ENCODE measurements at places on chromosomes 2 and 18.

GRCh38 chr18:64202863-64203262, 54.0 kb upstream of the LINC00305 start:
- no peak for DNase-seq

DNA sequence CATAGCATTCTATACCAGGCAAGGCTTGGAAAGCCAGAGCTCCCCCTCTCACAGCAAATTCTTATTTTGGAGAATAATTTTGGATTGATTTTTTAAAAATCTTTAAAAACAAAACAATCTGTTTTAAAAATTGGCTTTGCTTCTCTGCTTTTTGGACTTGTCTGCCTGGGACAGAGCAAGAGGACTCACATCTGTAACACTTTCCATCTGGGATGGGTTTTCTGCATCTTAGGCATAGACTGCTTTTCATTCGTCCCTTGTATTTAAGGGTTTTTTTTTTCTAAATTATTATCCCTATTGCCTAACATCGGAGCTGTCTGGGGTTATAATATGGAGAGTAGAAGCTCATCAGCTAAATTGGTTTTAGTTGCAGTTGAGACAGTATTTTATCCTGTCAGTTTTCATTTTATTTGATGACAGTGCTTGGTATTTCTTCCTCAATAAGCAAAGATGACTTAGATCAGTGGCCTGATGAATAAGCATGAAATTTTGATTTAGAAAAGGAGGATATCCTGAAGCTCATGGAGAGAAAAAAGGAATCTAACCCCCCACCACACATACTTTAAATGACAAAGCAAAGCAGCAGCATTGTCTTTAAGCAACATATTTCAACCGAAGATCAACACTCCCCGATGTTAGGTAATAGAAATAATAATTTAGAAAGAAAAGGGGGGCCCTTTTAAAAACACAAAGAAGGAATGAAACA, 2.3 kb upstream of the FZD7 start:
- no peak for DNase-seq

DNA sequence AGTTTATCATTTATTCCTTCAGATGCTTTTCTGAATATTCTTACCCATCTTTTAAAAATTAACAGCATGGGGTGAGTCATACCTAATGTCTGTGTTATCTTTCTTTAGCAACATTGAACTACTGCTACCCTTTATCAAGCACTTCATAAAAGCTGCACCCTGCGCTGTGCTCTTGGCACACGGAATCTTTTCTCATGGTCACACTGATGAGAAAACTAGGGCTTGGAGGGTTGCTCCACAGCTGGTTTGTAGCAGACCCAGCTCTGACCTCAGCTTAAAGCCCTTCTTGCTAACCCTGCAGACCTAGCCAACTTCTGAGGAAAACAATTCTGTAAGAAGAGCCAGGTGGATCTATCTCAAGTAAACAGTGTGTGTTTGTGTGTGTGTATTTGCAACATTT, 106.3 kb downstream of the RNF144A start:
- DNase-seq = no peak

DNA sequence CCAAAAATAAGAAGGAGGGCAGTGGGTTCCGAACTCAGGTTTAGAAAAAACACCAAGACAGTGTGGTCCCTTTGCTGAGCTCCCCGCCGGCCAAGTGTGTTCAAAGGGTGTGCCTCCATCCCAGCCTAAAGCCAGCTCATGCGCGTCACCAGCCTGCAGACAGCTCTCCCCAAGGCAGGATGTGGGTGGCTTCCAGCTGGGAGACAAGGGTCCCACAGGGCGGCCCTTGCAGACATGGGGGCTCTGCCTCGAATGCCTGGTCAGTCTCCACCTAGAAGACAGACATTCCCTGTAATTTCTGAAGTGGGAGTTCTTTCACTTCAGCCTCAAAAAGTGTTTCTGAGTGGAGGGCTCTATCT, 135.8 kb upstream of the GPC1 start:
- DNase-seq = no peak

DNA sequence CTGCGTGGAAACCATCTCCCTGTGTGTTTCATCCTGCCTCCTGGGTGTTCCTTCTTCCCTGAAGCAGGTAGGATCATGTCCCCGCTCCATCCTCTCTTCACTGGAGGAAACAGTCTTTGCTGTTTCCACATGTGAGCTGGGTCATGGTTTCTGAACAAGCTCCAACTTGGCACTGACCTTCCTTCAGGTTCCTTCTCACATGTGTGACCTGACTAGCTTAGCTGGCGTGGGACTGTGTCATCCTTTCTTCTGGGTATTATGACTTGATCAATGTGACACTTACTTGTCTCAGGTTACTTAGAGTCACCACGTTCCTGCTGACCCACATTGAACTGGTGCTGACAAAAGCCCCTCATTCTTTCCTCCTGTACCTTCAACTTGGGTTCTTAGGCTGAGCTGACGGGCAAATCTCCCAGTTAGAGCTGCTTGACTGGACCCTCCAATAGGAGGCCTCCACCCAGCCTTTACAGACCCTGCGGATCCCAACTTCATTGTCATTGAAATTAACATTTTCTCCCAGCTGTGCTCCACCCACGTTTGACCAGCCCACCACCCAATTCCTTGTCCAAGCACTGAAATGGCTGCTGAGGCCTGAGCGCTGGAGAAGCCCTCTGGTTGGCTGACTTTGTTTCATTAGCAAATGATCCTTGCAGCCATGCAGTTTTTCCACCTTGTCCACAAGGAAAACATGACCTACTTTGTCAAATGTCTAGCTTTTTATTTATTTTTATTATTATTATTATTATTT, 128.1 kb downstream of the DDX1 start:
- DNase-seq = no peak

DNA sequence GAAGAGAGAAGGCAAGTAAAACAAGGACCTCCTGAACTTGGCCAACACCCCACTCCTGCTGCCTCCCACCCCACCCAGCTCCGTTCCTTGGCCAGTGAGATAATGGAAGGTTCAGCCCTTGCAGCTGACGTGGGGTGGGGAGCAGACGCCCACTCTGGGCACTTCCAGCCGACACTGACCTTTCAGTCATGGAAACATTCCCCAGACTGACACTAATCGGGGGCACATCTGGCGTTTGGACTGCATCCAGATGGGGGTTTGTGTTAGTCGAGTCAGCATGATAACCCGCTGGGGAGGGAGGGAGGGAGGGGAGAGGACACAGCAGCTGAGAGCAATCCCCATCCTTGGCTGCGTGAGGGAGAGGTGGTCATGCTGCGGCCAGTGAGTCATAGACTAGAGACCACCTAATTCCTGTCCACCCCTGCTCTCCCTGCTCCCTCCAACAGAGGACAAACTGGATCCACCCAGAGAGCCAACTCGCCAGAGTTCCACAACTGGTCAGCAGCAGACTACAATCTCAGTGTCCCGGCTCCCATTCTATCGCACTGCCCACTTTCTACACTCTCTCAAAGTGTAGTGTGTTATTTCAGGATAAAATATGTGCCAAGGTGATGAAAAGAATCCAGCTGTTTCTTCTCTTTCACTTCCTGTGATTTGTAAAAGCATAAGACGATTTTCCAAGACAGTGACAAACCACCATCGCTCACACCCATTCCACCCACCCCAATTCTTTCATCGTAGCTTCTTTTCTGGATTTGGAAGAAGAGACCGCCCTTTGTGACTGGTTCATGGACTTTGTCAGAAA, 115.4 kb upstream of the PKDCC start:
- DNase-seq = no peak

DNA sequence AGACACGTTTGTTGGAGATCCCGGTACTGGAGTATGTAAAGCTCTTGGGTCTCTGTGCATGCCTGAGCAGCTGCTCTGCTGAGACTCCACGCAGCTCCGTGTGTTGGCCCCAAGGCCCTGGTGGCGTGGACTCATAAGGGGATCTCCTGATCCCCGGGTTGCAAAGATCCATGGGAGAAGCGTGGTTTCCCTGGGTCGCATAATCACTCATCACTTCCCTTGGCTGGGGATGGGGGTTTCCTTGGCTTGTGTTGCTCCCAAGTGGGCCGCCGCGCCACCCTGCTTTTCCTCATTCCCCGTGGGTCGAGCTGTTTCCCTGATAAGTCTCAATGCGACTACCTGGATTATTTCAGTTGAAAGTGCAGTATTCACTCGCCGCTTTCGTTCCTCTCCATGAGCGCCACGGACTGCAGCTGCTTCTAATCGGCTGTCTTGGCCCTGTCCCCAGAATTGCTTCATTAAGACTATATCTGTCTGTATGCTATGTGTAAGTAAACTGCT, 76.0 kb downstream of the EPC2 start:
- no peak for DNase-seq

DNA sequence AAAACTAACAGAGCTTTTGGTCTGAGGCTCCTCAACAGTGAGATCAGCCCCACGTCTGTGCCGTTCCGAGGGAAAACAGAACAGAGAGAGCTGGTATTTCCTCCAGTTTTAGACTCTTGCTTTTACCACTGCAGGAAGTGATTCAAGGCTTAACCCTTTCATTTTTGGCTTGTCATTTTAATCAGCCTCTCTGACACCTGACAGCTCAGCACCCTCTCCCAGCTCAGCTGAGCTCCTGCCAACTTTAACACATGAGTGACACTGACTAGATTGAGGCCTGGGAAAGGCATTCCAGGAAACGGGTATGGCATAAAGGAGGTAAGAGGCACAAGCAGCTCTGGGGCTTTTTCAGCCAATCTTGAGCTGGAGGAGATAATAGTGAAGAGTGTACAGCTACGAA, 239.4 kb upstream of the SKOR2 start:
- no peak for DNase-seq

DNA sequence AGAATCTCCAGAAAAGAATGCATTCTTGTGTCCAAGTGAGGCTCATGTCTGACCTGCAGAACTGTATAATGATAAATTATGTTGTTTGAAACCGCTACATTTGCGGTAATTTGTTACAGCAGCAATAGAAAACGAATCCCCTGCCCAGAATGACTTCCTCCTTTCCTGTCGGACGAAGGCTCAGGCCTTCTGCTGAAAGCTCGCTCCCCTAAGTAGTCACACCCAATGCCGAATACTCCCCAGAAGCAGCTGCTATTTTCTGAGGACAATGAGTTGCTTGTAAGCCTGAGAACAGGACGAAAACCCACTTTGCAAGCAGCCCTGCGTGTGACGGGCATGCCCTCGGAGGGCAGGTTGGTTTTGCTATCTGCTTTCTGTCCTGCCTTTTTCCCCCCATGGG, 27.7 kb upstream of the PTPN4 start:
- DNase-seq = no peak

DNA sequence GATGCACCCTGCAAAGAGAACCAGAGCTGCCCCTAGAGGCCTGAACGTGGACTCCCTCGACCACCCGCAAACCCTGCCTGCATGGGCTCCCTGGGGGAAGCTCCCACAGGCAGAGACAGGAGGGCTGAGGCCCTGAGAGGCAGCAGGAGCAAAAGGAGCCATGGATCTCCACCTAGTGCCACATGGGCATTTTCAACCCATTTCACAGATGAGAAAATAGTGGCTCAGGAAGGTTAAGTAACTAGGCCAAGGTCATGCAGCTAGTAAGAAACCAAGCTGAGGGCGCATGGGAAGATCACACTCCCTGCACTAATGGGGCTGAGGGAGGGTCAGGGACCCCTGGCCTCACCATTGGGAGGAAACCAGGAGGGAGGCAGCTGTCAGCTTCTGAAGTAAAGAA, 271.7 kb upstream of the RAB6C start:
- no peak for DNase-seq

DNA sequence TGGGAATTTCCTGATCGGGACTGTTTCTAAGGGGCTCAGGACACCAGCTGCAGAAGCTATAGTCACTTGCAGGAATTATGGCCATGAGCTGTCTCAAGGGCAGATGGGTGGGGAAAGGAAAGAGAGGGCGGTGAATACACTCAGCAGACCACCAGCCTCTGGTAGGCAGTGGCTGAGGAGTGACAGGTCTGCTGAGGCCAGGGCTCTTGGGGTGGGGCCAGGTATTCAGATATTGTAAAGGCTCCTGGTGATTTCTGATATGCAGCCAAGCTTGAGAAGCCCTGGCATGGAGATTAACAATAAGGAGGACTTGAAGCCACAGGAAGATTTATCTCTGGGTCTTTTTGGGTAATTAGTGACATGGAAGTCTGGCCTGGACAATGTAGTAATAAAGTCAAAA, 145.3 kb upstream of the AQP4 start:
- DNase-seq = no peak

GRCh38 chr2:54459037-54459441, 2.9 kb downstream of the SPTBN1 start:
- no peak for DNase-seq

DNA sequence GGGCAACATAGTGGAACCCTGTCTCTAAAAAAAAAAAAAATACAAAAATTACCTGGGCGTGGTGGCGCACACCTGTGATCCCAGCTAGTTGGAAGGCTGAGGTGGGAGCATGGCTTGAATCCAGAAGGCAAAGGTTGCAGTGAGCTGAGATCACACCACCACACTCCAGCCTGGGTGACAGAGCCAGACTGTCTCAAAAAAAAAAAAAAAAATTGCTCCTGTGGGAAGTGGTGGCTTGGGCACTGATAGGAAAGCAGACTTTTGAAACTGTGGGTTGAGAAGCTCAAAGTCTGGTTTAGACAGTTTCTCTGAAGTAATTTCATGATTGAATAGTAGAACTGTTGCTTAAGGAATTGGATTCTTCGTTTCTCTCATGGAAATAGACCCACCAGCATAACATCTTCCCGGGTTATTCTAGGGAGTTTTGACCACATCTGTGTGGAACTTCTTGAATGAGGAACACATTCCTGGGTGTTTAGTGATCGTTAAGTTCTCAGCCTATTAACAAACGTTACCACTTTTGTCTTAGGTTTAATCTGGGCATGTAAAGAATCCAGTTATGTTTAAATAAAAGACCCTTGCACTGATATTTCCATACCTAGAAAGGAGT, 33.5 kb downstream of the GRHL1 start:
- no peak for DNase-seq

DNA sequence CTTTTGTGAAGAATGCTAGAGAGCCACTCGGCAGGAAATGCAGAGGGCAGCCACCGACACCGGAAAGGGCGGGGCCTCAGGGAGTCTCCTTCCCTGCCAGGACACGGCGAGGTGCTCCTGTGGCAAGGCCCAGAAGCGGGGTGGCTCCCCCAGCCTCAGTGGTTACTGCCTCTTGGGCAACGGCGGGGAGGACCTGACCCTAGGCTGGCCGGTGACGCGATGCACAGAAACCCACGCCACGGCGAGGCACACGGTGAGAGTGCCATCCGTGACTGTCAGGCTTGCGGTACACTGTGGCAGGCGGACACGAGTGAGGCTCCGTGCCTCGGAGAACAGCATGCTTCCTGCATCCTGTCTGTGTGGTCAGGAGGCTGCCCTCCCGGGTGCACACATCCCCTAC, 47.8 kb downstream of the ZAP70 start:
- DNase-seq = peak; percentile 32

DNA sequence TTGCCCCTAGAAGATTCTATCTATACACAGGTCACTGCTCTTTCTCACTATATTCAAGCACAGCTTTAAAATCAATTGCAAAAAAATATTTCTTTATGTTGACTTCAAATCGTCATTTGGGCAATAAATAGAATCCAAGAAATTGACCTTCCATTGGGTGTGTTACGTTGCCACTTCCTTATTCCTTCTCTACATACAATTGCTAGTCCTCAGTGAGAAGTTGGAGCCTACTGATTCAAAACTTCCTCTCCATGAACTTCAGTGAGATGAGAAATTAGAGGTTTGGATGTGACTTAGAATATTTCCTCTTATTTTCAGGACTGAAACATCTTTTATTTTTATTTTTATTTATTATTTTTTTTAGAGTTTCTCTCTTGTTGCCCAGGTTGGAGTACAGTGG, 40.3 kb downstream of the PMAIP1 start:
- DNase-seq = no peak

GRCh38 chr18:79682894-79683625, 3.5 kb downstream of the CTDP1 start:
- no peak for DNase-seq

- DNase-seq = no peak
Observed at GRCh38 chr2:122323927-122324326, 568.5 kb downstream of the TSN start.

- DNase-seq = no peak
Observed at GRCh38 chr2:29202819-29203495, 87.7 kb downstream of the CLIP4 start.
